Progenitor cell of endocrine pancreas (in vitro differentiated cells): ENCODE measurements at places on chromosomes 2 and 18.

- peaks cover 12% of the 10 kb centered on the region for H3K4me1 ChIP-seq
- H3K4me3 ChIP-seq: no peak overlapping the region
- no peak overlapping the region for H3K27ac ChIP-seq
- no peaks in the 10 kb centered on the region for H3K36me3 ChIP-seq
Measured at GRCh38 chr2:138183705-138184104, 219.4 kb downstream of the HNMT start.

DNA sequence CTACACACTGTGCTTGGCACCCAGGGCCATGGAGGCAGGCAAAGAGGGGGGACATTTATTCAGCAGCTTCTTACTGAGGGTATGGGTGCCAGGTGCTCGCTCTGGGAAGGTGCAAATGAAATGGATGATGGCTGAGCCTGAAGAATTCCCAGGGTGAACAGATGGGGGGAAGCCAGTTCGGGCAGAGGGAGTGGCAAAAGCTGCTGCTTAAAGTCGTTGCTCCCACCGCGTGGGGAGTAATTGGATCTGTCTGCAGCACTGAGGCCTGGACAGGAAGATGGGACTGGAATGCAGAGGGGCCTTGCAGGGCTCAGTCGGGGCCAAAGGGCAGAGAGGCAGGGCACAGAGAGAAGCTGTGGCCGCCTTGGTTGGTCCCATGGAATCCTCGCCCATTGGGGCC is 51.2 kb downstream of the NEDD4L start:
- peaks cover 40% of the 10 kb centered on the region for H3K4me1 ChIP-seq
- DNase-seq: no peak
- no peak overlapping the region for H3K4me3 ChIP-seq
- no peaks in the 10 kb centered on the region for H3K27me3 ChIP-seq
- H3K27ac ChIP-seq: peak overlapping the region; percentile 47

GRCh38 chr2:210092791-210093190 is 78.4 kb downstream of the KANSL1L start:
- H3K4me1 ChIP-seq: no peaks in the 10 kb centered on the region
- no peak overlapping the region for H3K4me3 ChIP-seq
- peaks cover 2% of the 10 kb centered on the region for H3K36me3 ChIP-seq
- peak overlapping the region; percentile 3 for H3K27ac ChIP-seq
- no peaks in the 10 kb centered on the region for H3K27me3 ChIP-seq

- DNase-seq: no peak
- no peak overlapping the region for H3K4me3 ChIP-seq
- H3K27ac ChIP-seq: no peak overlapping the region
- H3K27me3 ChIP-seq: peaks cover 7% of the 10 kb centered on the region
- H3K36me3 ChIP-seq: no peaks in the 10 kb centered on the region
- no peaks in the 10 kb centered on the region for H3K4me1 ChIP-seq
Measured at GRCh38 chr2:232882085-232882484, 12.0 kb downstream of the SNORC start.

GRCh38 chr18:9673296-9674251 is 34.5 kb upstream of the RAB31 start:
- peak overlapping the region; percentile 94 for H3K27ac ChIP-seq
- H3K27me3 ChIP-seq: no peaks in the 10 kb centered on the region
- peaks cover 9% of the 10 kb centered on the region for H3K4me1 ChIP-seq
- no peak for DNase-seq
- no peaks in the 10 kb centered on the region for H3K36me3 ChIP-seq
- no peak overlapping the region for H3K4me3 ChIP-seq

- H3K4me3 ChIP-seq: no peak overlapping the region
- no peak overlapping the region for H3K27ac ChIP-seq
- H3K27me3 ChIP-seq: no peaks in the 10 kb centered on the region
- no peak for DNase-seq
- no peaks in the 10 kb centered on the region for H3K36me3 ChIP-seq
Measured at GRCh38 chr18:62781893-62782292, 66.6 kb downstream of the PHLPP1 start.

- no peaks in the 10 kb centered on the region for H3K27me3 ChIP-seq
- H3K27ac ChIP-seq: no peak overlapping the region
- no peak for DNase-seq
- peaks cover 7% of the 10 kb centered on the region for H3K4me1 ChIP-seq
- H3K4me3 ChIP-seq: no peak overlapping the region
Measured at GRCh38 chr18:2900684-2901422, 54.0 kb downstream of the EMILIN2 start.
